Stimulated activated CD8-positive, alpha-beta memory T cell treated with anti-CD3 and anti-CD28 coated beads, Interleukin-15, amount 100 ng/mL, for 1 hour (primary cell): ENCODE measurements at places on chromosomes 3 and 15.

DNA sequence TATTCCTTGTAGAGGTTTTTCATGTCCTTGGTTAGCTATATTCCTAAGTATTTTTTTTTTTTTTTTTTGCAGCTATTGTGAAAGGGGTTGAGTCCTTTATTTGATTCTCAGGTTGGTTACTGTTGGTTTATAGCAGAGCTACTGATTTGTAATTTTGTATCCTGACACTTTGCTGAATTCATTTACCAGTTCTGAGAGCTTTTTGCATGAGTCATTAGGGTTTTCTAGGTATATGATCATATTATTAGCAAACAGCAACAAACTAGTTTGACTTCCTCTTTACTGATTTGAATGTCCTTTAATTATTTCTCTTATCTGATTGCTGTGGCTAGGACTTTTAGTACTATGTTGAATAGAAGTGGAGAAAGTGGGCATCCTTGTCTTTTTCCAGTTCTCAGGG, 737.4 kb downstream of the ZNF385D start:
- no peak for DNase-seq

DNA sequence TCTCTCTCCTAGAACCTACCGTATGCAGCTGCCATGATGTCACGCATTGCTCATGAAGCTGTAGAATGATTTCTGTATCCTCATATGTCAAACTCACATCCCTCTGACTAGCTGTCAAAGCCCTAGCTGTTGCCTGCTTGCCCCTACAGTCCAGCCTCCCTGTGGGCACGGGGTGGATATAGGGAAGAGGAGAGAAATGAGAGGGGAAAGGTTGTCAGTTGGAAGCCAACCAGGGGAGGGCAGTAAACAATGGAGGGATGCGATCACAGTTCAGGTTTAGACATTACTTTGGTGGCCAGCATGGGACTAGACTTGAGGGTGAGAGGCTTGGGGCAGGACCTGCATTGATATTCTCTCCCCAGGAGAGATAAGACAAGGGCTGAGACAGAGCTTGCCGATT, 1.7 kb upstream of the HDGFL3 start:
- DNase-seq: no peak

GRCh38 chr3:134068429-134068828, 38.7 kb upstream of the SLCO2A1 start:
- no peak for DNase-seq

- DNase-seq: no peak
Measured at GRCh38 chr15:42879443-42879842, 41.1 kb downstream of the TTBK2 start.

DNA sequence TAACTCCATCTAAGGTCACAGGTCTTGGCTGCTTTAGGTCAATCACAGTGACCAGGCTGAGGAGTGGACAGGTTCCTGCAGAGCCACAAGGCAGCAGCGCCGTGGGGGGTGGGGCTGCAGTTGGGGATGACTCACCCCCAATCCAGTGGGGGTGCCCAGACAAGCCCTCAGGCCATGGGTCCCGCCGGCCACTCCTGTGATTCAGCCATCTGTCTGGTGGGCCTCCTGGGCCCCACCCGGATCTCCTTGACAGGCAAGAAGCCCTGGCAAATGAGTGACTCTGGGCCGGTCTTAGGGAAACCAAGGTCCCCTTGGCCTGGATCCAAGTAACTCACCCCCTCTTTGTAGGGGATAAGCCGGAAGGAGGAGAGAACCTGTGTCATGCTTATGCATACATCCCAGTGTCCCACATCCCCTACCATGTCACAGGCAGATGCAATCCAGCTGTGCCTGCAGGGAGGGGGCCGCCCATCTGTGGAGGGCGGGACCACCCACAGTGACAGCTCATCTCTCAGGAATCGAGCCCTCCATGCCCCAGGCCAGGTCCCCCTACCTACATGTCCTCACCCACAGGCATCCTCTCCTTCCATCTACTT, 495 bp upstream of the COL7A1 start:
- DNase-seq: no peak

DNA sequence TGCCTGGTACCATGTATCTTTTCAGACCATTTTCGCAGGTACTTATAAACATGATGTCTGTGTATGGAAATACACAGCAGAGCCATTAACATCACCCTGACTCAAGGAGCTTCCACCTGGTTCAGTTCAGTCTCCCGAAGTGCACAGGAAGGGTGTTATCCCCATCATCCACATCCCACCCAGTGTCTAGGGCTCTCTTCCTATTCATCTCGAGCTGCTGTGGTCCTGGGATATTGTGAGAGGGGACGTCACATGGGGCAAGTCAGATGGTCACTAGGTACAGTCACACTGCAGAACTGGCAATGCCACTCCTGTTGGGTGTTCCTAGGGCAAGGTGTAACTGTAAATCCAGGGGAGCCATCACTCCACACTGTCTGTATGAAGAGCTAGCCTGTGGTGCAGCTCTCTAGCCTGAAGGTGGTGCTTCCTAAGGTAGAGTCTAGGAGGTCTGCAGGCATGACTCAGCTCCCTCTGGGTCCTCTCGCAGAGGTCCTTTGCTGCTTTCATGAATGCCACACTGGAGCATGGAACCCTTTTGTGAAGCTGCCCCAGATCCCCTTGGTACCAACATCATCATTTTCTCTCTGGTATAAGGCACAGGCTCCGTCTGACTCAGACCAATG, 13.9 kb downstream of the ISLR2 start:
- DNase-seq: no peak

- no peak for DNase-seq
Measured at GRCh38 chr3:61483997-61484396, 77.4 kb upstream of the PTPRG start.

DNA sequence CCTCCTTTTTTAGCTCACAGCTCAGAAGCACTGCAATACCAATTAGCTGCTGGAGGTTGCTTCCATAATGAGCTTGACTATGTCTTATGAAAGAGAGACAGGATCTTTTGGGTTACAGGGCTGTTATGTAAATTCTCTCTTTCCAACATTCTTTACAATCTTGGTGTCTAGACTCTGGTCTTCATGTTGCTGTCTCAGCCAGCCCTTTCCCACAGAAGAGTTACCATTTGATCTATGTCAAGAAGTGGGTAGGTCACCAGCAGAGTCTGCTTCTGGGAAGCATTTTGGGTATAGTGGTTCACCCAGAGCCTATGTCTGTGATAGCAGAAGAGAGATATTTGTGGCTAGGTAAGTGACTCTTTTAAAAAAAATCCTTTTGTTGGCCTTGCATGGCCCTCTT, 234.5 kb downstream of the SATB1 start:
- no peak for DNase-seq

GRCh38 chr3:22617372-22617771, 585.8 kb upstream of the UBE2E2 start:
- DNase-seq: no peak
